Activated naive CD4-positive, alpha-beta T cell treated with anti-CD3 and anti-CD28 coated beads, Interleukin-2, amount 50 U/mL, for 16 hours (primary cell): ENCODE measurements at places on chromosomes 7 and 10.

GRCh38 chr10:84179059-84179710 lies 5.6 kb downstream of the GPR15LG start:
- no peak for DNase-seq

GRCh38 chr7:130324306-130324943 lies 20.2 kb upstream of the CPA5 start:
- DNase-seq: no peak

DNA sequence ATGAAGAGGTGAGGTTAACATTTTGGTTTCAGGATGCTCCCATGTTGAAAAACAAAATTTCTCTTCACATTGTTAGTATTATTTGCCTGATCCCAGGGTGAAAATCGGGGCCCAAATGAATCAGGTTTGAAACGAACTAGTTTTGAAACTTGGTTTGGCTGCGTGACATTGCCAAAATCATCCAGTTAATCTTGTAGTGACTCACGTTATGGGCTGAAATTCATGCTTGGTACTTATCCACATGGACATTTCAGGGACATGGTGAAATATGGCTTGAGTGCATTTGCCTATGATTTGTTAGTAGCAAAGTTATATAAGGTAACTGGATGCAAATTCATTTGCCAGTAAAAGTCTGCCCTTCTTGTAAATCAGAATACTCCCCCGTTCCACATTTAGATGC lies 97.3 kb downstream of the CFAP58 start:
- DNase-seq: no peak

DNA sequence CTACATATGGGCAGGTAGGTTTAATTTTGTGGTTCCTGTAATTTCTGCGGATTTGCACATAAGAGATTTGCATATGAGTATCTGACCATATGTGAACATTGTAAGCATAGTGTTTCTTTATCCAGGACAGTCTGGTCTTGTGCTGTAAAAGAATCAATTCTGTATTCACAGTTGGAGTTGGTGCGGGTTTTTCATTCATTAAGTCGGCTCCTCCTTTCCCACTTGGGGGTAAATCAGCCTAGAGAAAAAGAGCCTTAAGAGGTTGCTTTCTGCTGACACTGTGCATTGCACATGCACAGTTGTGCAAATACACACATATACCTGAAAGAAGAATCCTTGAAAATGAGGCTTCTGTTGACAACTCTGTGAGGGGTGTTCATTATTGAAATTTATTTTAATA lies 6.1 kb upstream of the CYP26C1 start:
- DNase-seq: no peak

GRCh38 chr10:17643339-17643754 lies 604 bp upstream of the STAM start:
- DNase-seq: peak; percentile 36

GRCh38 chr7:42692621-42693020 lies 219.2 kb downstream of the C7orf25 start:
- no peak for DNase-seq

- peak; percentile 83 for DNase-seq
Measured at GRCh38 chr7:6589829-6590644, at the start of gene INTS15. Gene INTS15, plus strand, starts transcription at chr7:6590021. Its CDS starts 263 bp downstream, at chr7:6590284.

DNA sequence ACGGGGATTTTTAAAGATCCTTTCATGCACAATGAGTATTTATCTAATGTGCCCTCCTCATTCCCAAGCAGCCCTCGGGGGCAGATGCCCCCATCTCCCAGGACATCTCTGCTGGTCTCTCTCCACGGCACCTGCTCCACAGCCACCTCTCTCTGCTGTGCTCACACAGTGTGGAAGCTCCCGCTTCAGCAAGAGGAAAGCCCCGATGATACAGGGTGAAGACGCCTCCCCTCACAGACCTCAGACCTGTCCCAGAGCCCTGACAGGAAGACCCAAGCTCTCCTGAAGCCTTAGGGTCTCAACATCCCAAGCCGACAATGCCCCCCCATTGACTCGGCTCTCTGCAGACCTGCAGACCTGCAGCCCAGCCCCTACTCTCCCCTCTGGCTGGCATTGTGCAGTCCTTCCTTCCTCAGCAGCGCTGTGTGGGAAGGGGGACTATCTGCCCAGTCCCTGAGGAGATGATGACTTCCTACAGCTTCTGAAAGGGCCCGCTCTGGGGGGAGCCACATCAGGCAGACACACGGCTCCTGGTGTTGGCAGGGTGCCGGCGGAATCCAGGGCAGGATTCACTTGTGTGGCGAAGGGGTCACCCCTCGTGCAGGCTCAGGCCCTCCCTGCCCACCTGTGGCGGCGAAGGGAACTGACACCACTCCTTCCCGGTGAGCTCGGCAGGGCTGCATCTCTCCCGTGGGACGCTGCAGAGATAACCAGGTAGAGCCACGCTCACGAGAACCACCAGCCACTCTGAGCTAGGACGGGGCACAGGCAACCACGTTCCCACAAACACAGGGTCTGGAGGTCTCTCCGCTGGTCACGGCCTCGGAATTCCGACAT lies 61.8 kb downstream of the PTPRN2 start:
- no peak for DNase-seq
